ENCODE measurements at places on chromosomes 4 and X.

- DNase-seq: no peak
Observed at GRCh38 chr4:80452768-80453167, 117.2 kb downstream of the CFAP299 start.

- no peak for DNase-seq
Observed at GRCh38 chr4:151524610-151525009, 115.6 kb downstream of the FHIP1A start.

- no peak for DNase-seq
Observed at GRCh38 chrX:148448686-148449085, 51.7 kb upstream of the AFF2 start.

DNA sequence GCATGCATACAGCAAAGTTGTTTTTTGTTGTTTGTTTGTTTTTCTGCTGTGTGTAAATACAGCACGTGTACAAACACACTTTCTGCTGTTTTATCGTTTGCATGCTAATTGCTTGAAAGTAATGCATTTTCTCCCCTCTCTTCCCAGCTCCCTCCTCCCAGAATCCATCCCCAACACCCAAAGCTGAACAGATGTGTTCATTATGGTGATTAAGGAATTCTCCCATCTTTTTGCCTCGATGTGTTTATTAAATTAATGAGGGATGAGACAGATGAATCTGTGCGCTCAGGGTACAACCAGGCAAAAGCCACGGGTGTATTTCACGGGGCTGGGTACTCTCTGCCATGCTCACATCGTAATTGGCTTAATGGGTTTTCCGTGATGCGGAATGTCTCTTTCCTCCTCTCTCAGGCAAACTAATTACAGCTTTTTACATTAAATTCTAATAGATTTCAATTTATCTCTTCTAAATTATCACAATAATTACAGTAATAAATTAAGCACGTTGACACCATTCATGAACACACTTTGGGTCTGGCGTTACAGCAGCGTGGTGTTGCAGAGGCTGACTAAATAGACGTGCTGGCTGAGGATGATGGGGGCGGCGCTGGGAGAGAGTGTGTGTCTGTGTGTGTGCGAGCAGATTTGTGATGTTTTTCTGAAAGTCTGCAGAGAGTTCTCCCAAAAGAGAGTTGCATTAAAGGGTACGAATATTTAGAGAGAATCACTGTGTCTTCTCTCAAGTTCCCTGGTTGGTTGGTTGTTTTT lies 117.7 kb downstream of the CRLF2 start:
- no peak for DNase-seq

- no peak for DNase-seq
Observed at GRCh38 chr4:75002381-75002780, 69.5 kb downstream of the PARM1 start.

DNA sequence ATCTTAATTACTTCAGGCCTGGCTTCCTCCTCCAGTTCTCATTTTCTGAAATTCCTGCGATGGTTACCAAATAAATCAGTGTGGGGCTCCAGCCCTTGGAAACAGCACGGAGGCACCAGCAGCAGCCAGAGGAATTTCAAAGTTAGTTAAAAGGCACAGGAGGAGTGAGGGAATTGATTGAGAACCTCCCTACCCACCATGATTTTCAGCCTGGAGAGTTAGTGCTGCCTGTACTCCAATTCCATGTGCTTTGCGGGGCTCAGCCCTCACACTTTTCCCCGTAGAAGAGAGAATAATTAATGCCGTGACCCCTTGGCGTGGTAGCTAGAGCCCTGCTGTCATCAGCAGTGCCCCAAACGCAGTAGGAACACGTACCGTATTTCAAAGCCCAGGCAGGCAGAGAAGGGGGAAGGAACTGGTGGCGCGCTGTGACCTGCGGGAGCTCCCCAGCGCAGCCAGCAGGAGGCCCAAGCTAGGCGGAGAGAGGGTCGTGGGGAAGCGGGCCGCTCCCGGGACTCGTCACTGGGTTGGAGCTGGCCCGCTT lies 84.0 kb upstream of the IGFBP7 start:
- DNase-seq: no peak

GRCh38 chr4:98609934-98610333 lies 48.5 kb downstream of the TSPAN5 start:
- DNase-seq: no peak

All from activated CD4-positive, alpha-beta T cell treated with anti-CD3 and anti-CD28 coated beads, Interleukin-2, amount 50 U/mL, for 24 hours (primary cell).